ENCODE measurements at places on chromosomes 4 and X.

- no peak for DNase-seq
Observed at GRCh38 chr4:20681271-20681670, 19.0 kb upstream of the PACRGL start.

GRCh38 chr4:36088542-36088941, 155.8 kb downstream of the ARAP2 start:
- no peak for DNase-seq

GRCh38 chr4:86967073-86967472, 32.3 kb downstream of the AFF1 start:
- no peak for DNase-seq

GRCh38 chrX:129565046-129565650, 25.1 kb downstream of the OCRL start:
- DNase-seq, result peak; percentile 3

GRCh38 chrX:69142788-69143469, 22.3 kb downstream of the PJA1 start:
- no peak for DNase-seq
